HFF-Myc (cell line): ENCODE measurements at places on chromosomes 3 and 15.

DNA sequence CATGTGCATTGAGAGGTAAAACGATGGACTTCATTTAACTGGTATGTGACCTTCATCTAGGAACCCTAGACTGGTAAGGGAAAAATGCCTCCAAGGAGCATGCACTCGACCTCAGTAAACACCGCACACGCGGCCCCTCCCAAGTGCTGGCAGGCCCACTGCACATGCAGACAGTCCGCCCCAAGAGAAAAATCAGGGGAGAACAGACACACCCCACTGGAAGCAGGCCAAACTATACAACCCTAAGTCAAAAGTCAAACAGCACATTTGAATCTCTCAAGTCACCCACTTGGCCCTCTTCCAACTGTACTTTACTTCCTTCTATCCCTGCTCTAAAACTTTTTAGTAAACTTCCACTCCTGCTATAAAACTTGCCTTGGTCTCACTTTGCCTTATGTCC lies 250.1 kb upstream of the HES1 start:
- no peak for DNase-seq

GRCh38 chr15:52117549-52117948 lies 5.0 kb upstream of the BCL2L10 start:
- no peak for DNase-seq

DNA sequence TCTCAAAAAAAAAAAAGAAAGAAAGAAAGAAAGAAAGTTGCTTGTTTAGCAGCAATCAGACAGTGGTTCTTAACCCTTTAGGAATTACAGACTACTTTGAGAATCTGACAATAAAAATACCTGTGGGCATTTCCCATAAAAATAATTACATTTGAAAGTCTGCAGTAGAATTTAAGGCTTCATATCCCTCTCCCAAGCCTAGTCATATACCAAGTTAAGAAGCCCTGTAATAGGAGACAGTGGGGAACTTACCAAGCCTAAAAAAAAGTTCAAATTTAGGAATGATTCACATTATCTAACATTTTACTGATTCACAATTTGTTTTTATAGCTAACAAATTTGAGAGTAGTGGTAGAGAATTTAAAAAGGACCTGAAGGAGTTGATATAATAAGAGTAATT lies 47.5 kb downstream of the LRRFIP2 start:
- DNase-seq = no peak

GRCh38 chr15:26635614-26636013 lies 137.3 kb downstream of the GABRB3 start:
- DNase-seq = no peak

DNA sequence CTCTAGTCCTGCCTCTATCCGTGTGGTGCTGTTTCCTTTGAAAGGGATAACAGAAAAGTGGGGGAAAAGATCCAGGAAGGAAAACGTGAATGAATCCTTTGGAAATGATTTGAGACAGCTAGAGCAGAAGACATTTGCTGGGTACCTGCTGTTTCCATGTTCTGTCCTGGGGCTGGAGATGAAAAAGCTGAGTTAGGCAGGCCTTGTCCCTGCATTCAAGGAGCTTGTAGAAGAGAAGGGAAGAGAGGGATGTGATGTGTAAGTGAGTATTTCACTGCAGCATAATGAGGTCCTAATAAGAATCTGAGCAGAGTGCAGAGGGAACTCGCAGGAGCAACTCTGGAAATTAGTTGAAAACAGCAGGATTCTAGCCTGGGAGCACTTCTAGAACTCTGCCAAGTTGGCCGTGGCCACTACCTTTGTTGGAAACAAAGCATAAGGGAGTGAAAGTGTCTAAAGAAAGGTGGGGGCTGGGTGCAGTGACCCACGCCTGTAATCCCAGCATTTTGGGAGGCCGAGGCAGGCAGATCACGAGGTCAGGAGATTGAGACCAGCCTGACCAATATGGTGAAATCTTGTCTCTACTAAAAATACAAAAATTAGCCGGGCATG lies 13.8 kb upstream of the SEMA4B start:
- DNase-seq = no peak

DNA sequence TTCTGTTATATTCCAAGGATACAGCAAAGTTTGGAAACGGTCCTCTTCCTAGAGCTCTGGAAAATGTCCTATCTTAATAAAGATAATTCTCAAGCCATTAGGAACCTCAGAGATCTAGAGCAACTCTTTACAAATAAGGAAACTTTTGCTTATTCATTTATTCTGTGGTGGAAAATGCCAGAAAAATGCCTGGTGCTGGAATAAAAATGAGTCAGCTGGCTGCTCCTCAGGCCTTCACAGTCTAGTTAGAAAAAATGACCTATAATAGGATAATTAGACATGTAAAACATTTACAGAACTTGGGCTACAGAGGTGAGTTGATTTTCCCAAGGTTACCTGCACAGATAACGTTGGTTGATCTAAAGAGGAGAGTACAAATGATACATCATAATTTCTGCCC lies 372.5 kb downstream of the NLGN1 start:
- no peak for DNase-seq

DNA sequence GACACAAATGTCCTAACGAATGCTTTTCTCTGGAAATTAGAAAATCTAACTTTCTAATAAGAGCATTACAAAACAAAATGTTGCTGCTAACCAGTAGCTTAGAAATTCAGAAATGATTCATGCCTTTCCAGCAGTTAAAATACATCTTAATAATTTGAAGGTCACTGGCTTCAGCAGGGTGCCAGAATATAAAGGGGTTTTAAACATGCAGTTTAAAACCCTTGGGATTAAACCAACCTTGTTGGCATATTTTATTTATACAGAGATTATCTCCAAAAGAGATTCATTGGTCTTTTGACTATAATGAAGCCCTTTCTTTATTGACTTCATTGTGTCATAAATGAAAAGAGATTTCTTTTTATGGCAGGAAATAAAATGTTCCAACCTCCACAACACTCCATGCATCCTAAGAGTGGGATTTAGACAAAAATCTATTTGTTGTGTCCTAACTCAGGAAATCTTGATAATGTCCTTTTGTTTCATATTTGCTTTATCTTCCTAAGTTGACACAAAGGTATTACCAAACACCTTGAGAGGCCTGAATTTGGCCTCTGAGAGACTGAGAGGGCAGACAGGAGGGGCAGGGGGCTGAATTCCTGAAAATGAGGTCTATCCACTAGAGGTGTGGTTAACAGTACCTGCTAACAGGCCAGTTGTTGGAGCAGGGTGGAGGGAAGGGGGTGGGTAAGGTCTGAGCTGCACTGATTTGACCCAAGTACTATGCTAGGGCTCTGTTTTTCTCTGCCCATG lies 124.4 kb downstream of the FEZF2 start:
- DNase-seq = no peak

- DNase-seq = no peak
Observed at GRCh38 chr15:74318376-74319137, 48.9 kb downstream of the CYP11A1 start.
